Activated CD4-positive, CD25-positive, alpha-beta regulatory T cell treated with anti-CD3 and anti-CD28 coated beads, Interleukin-2, amount 50 U/mL, for 16 hours (primary cell): ENCODE measurements at places on chromosomes 6 and 20.

DNA sequence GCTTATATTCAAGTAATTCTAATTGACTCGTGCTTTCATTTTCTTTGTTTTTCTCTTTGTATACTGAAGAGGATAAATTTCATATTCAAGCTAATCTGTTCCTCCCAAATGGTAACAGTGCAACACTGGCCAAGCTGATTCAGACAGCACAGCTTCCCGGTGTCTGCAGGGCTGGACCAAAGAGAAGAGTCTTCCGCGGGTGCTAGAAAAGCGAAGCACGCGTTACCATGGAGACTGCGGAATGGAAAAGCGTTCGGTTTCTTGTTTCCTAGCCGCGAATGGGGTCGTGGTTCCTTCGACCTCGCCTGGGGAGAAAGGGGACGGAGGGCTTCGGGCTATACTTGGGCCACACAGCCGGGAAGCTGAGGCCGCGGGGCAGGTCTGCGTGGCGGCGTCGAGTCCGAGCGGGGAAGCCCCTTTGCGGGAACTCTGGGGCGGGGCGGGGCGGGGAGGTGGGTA, 6.2 kb upstream of the ZNF311 start:
- no peak for DNase-seq

GRCh38 chr6:35086636-35087360, 54.3 kb downstream of the TCP11 start:
- no peak for DNase-seq

DNA sequence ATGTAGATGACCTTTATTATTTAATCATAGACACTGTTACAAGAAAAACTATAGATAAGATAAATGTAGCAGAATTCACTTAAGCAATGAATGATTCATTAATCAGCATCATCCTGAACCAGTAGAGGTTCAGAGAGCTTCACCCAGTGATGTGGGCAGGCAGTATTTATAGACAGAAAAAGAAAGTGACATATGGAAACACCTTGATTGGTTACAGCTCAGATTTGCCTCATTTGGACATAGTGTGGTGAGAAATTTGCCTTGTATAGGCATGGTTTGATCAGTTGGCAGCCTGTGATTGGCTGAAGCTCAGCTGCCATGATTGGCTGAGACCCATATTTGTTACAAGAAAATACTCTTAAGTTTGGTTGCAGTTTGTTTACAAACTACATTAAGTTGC, 4.6 kb downstream of the C6orf58 start:
- DNase-seq: no peak

- DNase-seq: no peak
Observed at GRCh38 chr20:48638546-48638945, 189.3 kb downstream of the PREX1 start.

DNA sequence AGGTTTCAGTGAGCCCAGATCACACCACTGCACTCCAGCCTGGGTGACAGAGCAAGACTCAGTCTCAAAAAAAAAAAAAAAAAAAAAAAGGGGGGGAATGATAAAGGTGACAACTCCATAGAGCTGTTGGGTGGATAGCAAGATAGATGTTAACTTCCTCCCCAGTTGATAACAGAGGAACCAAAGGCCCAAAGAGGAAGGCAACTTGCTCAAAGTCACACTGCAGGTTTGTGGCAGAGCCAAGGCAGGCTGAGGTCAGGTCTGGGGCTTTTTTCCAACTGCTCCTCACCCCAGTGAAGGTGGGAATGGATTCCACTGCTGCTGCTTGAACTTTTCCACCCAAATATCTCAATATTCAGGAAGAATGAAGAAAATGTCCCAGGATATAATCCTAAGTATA, 26.7 kb downstream of the HCK start:
- DNase-seq: no peak

- no peak for DNase-seq
Observed at GRCh38 chr20:52524861-52525260, 333.3 kb upstream of the ZFP64 start.

DNA sequence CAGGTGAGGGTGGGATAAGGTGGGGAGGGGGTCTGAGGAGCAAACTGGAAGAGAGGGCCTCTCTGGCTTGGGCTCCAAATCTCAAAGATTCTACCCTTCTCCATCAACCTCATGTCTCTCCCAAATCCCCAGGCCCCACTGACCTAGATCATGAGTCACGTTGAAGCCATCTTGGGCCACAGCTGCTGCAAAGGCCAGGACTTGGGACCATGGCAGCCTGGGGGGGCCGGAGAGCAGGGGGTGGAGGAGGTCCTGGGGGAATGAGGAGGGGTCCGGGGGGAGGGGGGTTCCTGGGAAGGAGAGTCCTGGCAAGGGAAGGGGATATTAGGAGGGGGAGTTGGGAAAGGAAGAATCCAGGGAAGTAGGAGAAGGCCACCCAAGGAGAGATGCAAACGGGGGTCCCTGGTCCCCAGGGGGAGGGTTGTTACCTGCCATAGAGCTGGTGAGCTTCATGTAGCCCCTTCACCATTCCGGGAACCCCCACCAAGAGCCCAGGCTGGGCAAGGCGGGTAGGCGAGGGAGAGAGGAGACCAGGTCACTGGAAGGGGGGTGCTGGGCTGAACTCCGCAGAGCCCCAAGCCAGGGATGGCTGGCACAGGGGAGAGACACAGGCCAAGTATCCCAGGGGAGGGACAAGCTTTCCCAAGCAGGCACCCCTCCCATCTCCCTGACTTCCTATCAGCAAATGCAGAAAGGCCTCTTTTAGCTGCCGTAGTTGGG, 12.7 kb downstream of the GGT7 start:
- no peak for DNase-seq

DNA sequence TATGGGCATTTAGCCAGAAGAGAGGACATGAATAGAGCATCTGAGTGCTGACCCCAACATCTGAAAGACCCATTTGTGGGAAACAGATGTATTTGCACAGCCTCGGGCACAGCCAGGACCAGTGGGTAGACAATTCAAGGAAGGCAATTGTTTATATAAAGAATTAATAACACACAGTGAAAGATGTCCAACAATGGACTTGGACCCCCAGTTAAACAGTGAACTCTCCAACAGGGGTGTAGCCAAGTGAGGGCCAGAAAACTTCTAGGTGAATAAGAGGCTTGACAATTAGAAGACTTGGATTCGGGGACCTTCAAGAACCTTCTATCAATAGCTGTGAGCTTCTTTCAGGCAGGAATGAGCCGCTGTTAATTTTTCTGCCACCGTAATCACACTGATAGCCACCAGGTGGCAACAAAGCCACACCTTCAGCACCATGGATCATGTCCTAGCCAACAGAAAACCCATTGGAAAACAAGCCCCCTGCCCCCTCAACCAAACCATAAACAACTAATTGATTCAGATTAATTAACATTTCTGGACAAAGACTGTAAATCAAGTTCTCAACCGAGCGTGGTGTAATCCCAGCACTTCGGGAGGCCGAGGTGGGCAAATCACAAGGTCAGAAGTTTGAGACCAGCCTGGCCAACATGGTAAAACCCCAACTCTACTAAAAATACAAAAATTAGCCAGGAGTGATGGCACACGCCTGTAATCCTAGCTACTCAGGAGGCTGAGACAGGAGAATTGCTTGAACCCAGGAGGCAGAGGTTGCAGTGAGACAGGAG, 8.8 kb upstream of the SRSF6 start:
- DNase-seq: no peak

GRCh38 chr20:51833326-51833725, 31.0 kb upstream of the SALL4 start:
- DNase-seq: no peak

- no peak for DNase-seq
Observed at GRCh38 chr6:125020385-125020784, 58.1 kb downstream of the RNF217 start.

DNA sequence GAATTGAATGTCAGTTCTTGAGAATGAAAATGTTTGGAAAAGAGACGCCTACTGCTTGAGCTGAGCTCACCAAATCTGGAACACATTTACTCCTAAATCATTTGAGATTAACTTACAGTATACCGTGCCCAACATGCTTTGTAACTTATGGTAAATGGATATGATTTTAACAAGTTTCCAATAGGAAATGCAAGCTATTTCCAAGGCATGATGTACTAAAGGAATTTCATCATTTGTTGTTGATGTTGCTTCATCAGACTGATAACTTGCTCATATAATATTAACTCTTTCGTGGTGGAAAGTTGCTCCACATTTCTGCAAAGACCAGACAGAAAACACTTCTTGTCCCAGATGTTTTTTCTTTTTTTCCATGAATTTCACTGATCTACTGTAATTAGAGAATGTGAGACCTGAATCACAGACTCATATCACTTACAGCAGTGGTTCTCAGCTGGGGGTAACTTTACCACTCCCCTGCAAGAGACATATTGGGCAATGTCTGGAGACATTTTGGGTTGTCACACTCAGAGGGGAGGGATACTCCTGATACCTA, 116.6 kb upstream of the TRAF3IP2 start:
- DNase-seq: no peak

DNA sequence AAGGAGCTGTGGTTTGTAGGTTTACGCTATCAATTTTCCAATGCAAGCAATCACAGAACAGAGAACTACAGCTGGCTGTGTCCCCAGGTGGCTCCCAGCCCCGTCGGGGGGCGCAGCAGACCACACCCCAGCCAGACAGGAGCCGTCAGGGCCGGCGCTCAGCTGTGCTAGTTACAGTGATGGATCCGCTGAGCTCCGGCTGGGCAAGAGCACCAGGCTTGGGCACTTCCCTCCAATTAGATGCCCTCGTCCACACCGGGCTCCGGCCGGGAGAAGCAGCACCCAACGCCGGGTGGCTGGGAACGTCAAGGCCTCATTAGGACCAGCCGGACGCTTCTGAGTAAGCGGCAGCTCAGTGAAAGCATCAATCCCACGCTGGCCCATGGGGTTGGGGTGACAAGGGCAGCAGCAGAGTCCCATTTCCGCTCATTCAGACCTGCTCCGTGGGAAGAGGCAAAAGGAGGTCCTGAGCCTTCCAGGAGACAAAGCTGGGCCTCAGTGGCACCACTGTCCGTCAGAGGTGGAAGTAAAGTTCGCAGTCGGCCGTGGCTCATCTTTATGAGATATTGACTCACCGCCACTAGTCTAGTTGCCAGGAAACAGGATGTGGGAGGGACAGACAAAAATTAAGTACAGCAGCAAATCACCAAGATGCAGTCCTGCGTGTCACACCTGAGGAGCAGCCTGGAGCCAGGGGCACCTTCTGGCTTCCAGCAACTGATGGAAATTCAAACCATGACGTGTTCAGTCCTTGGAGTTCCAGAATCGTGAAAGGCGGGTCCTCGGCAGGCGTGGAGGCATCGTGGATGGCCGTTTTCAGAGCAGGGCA, 164.1 kb downstream of the TAF4 start:
- DNase-seq: no peak

DNA sequence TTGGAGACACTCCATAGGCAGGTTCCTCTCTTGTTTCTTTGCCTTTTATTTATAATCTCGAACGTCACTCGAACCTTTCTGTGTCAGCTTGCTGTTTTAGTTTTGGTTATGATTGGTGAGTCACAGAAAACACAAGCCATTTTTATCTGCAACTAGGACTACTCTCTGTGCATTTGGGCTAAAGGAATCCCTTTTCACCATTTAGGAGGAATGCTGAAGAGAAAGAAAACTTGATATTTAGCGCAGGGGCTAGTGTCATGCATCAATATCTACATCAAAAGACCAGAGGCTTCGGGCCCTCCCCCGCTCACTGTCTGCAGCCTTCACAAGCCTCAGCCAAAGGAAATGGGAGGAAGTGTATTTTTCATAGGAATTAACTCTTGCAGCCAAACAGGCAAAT, 507.8 kb upstream of the CITED2 start:
- DNase-seq: no peak

DNA sequence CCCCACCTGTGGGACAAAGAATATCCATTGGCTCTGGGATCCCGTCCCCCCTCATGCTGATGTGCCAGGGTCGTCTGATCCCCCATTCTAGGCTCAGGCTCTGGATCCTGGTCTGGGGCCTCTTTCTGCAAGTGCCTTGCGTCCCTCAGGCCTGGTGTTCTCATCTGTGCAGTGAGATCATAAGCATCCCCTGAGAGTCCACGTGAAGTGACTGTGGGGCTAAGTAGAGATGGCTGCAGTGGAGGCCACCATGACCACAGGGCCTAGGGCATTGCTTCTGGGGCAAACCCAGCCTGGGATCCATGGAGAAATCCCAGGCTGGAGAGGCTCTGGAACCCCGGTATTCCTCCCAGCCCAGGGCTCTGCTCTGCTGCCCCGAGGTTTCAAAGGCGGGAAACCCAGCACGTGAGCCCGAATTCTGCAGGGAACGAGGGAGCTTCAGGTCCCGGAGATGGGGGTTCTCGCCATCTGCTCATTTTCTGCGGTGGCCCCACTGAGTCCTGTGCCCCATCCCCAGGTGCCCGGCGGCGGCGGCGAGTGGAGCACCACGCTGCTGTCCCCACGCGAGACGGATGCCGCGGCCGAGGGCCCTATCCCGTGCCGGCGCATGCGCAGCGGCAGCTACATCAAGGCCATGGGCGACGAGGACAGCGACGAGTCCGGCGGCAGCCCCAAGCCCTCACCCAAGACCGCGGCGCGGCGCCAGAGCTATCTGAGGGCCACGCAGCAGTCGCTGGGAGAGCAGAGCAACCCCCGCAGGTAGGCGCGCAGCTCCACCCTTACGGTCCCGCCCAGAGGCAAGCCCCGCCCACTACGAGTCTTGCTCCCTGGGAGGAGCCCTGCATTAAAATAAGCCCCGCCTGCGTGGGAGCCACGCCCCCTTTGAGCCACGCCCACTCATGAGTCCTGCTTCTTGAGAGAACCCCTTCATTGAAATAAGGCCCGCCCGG, 105.5 kb upstream of the MYL9 start:
- DNase-seq: peak; percentile 68

DNA sequence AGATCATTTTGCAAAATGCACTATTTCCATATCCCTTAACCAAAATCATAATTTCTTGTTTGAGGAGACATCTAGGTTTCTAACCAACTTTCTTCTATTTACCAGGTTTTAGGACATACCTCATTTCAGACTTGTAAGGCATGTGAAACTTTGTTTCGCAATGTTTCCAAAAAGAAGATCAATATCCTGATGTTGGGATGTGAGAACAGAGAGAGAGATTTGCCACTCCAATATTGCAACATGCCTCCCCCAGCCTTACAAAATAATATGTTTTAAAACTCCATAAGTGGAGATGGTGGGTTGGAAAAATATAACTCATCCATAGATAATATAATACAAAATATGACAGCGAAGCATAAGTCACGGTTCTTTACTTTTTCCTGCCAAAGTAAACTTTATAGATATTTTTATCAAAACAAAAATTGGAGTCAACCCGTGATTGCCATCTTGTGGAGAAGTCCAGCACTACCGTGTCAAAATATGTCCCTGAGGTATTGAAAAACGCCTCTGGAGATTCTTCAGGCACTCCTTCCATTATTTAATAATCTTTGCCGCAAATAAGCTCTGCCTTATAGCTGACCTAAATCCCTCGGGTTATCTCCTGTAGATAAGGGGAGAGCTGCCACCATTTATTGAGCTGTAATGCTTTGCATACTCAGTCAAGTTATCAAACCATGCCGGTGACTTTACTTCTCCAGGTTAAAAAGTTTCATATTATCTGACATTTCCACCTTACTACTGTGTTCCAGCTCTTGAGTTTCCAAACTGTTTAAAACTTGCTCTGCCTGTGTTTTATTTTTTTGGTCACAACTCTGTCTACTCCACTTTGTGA, 534.2 kb downstream of the HACE1 start:
- no peak for DNase-seq

- DNase-seq: no peak
Observed at GRCh38 chr20:49119988-49120387, 68.1 kb downstream of the STAU1 start.

GRCh38 chr6:103177791-103178190, 1681.9 kb downstream of the HACE1 start:
- DNase-seq: no peak
